ENCODE measurements at places on chromosomes 6 and 20.

DNA sequence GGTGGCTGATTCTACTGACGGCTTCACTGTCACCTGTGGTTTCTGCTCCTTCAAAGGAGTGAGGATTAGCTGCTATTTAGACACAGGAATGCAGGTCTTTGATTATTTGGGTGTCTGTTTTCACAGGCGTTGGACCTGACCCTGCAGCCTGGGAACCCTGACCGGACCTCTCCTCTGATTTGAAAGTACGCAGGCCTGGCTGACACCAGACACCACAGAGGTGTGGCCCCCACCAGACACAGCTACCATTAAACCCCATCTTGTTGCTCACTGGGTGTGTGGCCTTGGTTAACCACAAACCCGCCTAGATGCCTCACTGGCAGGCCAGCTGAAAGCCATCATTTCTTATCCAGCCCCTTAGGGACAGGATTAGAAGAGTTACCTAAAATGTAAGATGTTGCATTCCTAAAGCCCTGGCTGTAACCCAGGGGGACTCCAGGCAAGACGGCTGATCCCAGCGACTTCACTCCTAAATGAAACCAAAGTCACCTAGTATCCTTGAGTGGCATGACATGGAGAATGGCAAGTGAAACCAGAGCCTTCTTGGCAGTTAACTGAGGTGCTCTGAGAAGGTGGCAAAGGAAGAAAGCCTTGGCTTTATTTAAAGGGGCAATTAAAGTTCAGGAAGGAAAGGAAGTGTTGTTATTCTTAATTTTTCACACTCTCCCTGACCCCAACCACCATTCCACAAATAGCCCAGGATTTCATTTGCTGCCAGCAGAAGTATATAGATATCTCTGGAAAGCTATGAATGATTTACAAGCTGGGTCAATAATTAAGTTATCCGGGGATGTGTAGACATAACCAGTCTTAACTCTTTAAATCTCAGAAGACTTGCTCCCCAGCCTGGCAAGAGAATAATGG lies 169.9 kb downstream of the QRSL1 start:
- peak; percentile 82 for DNase-seq

DNA sequence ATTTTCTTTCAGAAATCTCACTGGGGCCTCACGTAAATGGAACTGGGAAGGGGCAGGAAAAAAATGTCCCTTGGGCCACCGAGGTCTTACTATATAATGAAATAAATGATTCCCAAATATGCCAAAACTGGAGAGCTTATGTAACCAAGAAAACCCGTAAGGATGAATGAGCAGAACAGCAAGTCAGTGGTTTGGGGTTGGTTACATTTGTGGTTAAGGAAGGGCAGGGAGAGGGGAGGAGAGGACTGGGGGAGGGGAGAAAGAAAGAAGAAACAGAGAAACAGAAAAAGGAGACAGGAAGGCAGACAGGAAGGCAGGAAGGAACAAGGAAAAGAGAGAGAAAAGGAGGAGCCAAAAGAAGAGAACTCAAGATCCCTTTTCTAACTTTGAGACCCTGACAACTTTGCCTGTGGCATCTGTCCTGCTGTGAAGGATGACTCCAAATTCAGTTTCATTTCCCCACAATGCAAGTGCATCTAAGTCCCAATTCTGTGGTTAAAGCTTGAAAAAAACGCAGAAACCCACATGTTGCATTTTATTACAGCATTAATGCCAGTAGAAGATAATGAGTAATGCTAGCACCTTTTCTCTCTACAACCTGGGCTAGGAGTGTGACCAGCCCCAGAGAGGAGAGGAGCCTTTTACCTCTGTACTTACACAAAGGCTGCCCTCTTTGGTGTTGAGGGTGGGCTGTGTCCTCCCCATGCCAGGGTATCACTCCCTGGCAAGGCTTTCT lies 10.8 kb upstream of the ARMC2 start:
- DNase-seq, result no peak

- DNase-seq, result no peak
Observed at GRCh38 chr6:5619249-5619648, 357.9 kb downstream of the FARS2 start.

DNA sequence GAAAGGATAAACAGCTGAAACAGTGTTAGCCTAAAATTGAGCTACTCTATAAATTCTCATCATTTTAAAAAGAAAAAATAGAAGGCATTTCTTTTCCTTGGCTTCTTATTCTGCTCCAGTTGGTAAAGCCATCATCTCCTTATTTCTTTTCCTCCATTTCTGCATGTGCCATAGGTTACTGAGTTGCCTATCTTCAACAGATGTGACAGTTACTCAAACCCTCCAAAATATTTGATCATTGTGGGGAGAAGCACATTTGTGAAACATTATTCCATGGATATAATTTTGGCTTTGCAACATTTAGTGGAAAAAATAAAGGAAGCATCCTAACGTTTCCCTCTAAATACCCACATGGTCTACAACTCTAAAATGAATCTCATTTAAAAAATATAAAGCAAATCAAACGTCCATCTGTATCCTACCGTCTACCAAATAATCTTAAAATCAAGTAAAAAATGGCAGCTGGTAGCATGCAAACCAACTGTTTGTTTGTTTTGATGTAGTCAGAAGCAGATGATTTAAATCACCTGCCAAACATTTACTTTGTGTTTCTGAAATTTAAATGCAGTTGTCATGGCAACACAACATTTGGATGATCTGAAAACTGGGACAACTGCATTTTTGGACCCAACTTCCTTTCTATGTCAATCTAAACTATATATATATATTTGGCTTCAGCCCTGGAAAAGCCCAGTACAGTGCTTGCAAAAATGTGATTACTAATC lies 16.8 kb upstream of the SNX9 start:
- DNase-seq, result no peak

- peak; percentile 59 for DNase-seq
Observed at GRCh38 chr6:156773935-156774852, 3.0 kb upstream of the ARID1B start.

GRCh38 chr6:142240179-142240578 lies 61.6 kb upstream of the ADGRG6 start:
- DNase-seq, result no peak

DNA sequence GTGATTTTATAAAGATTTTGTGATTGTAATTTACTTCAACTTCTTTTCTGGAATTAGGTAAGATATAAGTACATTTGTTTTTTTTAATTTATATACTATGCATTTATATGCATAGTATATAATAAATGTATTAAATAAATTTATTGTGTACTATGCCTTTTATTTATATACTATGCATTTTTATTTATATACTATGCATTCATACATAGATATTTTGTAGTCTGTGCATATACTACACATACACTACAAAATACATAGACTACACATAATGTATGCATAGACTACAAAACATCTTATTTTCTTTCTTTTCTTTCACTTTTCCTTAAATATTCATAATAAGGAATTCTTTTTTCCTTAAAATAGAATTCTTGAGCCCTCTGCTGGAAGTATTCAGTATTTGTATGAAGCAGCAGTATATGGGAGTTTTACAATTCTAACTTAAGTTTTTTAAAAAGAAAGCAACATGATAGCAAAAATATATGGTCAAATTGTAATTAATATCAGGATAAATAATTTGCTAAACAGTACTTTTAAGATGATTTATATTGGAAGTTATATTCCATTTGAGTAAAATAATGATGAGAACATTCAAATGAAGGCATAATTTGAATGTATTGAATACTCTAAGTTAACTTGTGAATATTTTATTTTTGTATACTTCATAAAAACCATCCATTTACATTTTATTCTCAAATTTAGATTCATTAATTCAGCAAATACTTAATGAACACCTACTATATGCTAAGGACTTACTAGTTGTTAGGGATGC lies 129.3 kb downstream of the KLHL32 start:
- peak; percentile 40 for DNase-seq

GRCh38 chr20:11982955-11983470 lies 65.3 kb downstream of the BTBD3 start:
- no peak for DNase-seq

DNA sequence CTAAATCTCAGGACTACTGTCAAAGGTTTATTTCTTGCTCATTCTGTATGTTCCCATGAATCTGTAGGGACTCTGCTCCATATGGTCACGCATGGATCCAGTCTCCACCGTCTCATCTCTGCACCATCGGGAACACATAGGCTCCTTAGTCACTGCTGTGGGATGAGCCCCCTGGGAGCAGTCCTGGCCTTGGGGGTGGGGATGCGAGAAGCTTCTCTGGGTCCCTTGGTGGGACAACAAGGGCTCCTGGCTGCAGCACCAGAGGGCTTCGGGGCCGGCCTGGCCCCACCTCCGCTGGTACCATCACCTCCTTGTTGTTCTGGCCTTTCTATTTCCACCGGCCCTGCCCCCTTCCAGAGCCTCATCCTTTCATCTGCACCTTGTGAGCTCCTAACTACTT lies 148.4 kb downstream of the CDH4 start:
- no peak for DNase-seq

GRCh38 chr6:37820718-37821079 lies 1.2 kb downstream of the ZFAND3 start:
- DNase-seq, result no peak

- peak; percentile 81 for DNase-seq
Observed at GRCh38 chr20:31704225-31705119, 18.2 kb downstream of the BCL2L1 start.

DNA sequence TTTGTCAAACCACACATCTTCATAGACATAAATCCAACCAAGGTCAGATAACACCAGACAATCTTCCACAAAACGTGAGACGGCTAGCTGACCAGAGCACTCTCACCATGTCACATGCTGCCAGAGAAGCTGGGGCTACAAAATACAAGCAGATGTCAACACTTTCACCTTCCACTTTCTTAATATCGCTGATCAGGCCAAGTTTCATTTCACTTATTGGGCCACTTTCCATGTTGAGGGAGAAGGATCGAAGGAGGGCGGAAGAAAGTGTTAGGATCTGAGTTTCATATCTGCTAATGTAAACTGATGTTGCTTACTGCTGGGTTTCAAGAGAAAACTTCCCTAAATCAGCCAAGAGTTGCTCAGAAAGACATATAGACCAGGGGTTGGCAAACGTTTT lies 177.0 kb upstream of the PRDM1 start:
- no peak for DNase-seq

GRCh38 chr6:99119109-99120031 lies 171.6 kb upstream of the FBXL4 start:
- peak; percentile 54 for DNase-seq

DNA sequence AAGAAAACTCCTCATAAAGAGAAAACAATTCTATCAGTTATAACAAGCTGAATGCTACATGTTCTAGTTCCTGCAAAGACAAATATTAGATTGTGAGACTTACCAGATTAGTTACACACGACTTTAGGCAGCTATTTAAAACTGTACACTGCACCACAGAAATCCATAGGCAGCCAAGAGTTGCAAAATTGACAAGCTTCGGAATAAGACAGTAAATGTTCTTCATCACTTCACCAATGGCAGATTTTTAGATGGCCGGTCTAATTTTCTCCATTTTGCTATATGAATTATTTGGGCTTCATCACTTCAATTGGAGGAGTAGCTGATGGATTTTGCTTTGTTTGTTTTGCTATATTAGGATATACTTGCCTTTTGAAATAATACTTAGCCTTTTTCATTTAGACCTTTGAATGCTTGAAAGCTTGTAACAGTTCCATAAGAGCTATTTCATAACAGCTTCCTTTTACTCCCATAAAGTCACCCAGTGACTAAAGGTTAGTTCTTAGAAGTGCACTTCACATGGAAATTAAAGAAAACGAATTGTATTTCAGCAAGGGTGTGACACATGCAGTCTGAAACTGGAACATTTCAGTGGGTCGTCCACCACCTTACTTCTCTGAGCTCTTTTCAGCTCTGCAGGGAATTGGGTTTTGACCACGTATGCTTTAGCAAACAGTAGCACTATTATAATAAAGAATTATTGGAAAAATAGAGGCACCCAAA lies at the start of gene ROS1:
TSS of gene ROS1 (minus strand) at position 512 of the 723 bp plus-strand sequence. CDS start at position 226, 286 bp downstream.
- DNase-seq, result no peak

DNA sequence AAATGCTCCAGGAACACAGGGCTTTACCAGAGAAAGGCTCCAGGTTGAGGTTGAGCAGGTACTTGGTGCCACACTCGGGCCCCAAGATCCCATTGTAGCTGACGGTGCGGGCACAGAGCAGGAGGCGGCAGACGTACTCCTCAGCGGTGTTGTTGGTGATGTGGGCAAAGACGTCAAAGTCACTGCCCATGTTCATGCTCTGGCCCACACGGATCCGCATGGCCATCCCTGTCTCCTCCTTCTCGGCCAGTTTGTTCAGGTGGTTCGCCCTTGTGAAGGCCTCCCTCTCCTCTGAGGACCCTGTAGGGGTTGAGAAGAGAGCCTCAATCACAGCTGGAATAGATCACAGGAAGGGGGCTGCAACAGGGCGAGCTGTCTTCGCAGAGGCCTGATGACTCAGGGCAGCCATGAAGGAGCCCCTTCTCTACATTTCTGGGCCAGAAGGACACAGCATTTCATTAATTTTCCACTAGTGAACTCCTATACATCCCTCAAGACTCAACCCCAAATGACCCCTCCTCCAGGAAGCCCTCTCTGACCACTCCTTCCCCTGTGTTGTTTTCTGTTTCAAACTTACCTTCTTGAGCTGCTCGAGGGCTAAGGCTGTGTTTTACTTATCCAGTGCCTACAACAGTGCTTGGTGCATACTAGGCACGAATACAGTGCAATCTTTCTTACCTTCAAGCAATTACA lies 26.8 kb downstream of the TGM2 start:
- no peak for DNase-seq

- no peak for DNase-seq
Observed at GRCh38 chr6:124080483-124080882, 276.8 kb downstream of the NKAIN2 start.

DNA sequence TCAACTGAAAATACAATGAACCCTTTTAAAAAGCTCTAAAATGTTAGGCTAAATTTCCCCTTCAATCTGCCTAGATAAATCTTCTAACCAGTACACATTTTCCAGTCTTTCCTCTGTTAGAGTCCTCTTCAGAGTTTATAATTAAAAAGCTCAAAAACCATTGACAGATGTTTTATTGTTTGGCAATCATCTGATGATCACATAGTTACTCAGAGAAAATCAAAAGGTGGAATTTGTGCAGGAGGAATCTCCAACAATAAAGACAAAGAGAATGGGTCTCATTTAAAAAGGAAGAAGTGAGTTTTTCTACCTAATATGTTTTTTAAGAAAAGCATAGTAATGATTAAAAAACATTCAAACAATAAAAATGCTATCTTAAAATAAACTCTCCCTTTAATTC lies 3.1 kb downstream of the TRAPPC3L start:
- no peak for DNase-seq

- DNase-seq, result no peak
Observed at GRCh38 chr6:46500382-46500781, 9.1 kb upstream of the RCAN2 start.

GRCh38 chr6:21891080-21891479 lies 297.5 kb downstream of the SOX4 start:
- no peak for DNase-seq

GRCh38 chr6:70380252-70380651 lies 33.1 kb upstream of the FAM135A start:
- DNase-seq, result no peak
